Activated T-cell treated with anti-CD3 and anti-CD28 coated beads for 48 hours (primary cell): ENCODE measurements at places on chromosomes 5 and 9.
A peak's percentile ranks its signal among the peaks of the same experiment; 100 is the strongest.

DNA sequence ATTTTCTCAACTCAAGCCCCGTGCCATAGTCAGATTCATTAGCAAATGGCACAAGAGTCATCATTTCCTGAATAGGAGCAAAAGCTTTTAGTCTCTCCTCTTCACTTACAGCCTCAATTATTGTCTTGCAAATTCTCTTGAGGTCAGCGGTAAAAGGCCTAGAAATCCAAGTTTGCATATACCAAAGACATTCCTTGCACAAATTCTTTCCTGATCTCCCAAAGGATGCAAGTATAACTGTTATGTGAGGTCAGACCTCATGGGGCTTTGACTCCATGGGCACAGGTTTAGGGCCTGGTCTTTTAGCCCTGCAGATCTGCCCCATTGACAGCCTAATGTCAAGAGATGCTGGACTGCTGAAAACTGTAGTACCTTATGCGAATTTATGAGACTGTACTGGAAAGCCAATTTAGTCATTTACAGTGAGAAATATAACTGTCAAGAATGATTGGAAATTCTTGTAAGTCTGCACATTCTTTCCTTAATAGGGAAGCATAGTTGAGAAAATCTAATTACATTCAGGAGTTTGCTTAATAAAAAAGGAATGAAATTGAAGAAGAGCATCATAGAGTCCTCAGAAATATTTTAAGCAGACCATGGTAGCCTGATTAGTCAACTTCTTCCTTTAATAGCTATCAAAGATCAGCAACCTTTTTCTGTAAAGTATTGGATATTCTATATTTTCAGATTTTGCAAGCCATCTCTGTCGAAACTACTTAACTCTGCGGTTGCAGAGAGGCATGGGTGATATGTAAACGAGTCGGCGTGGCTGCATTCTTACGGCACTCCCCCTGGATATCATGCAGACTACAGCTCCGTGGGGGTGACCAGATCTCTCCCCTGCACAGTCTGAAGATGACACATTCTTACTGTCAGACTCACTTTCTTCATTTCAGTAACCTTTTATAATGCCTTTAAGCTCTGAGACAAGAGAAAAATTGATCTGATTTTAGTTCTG lies 45.2 kb downstream of the GCNT4 start:
- DNase-seq = no peak

- DNase-seq = no peak
Observed at GRCh38 chr5:175377816-175378215, 66.2 kb downstream of the DRD1 start.

GRCh38 chr5:95057615-95058014 lies 227.3 kb downstream of the MCTP1 start:
- no peak for DNase-seq

DNA sequence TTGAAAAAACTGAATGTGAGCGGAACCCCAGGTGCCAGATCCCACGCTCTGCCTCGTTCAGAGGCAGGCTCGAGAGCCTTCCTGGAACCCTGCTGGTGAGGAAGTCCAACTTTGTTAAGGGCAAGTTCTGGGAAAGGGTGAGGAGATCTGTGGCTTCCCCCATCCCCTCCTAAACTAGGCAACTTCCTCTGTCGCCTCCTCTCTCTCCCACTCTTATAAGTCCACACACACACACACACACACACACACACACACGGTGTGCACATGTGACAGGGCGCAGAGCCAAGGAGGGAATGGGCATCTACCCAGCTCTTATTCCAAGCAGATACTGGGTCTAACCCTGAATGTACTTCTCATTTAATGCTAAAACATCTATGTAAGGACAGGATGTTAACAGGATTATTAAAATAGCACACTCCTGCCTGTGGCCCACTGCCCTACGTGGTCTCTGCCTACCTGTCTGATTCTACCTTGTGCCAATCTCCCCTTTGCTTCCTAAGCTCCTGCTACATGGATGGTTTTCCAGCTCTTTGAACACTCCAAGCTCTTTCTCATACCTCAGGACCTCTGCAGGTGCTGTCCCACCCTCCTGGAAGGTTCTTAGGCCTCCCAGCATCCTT lies 72.4 kb upstream of the FBXW11 start:
- DNase-seq = no peak

GRCh38 chr5:34914671-34915138 lies 599 bp downstream of the RAD1 start:
- DNase-seq = peak; percentile 9

- no peak for DNase-seq
Observed at GRCh38 chr5:110612794-110613247, 113.7 kb downstream of the TMEM232 start.

GRCh38 chr5:80238778-80239679 lies 16.8 kb downstream of the SERINC5 start:
- DNase-seq = no peak

GRCh38 chr9:93826209-93826608 lies 128.9 kb downstream of the BARX1 start:
- DNase-seq = peak; percentile 51

DNA sequence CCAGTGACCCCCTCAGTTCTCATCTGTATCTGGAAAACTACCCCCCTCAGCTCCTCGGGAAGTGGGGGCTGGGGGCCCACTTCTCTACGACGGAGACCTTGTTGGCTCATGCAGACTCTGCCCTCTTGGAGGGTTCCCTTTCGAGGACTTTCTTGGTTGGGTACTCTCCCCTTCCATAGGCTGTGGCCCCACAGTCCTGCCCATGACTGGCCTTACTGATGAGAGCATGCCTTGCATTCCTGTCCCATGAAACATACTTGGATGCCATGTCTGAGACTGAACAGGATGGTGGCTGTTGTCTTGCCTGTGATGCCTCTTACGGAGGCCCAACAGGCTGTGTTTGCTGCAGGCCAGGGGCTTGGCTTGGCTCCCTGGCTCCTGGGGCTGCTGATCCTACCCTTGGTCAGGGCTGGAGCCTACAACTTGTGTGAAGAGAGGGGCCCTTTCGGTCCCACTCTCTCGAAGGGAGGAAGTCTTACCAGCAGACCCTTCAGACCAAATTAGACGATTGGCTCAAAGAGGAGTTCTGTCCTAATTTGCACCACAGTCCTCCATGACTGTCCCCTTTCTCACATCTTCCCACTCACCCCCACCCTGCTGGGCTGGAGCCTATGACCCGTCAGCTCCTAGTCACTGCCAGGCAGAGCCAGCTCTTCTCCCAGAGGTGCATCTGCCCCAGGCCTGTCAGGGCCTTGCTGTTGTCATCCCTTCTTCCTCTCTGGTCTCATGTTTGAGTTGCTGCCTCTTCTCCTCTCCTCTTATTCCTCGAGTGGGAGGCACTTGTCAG lies 109.9 kb downstream of the CACNA1B start:
- DNase-seq = no peak

DNA sequence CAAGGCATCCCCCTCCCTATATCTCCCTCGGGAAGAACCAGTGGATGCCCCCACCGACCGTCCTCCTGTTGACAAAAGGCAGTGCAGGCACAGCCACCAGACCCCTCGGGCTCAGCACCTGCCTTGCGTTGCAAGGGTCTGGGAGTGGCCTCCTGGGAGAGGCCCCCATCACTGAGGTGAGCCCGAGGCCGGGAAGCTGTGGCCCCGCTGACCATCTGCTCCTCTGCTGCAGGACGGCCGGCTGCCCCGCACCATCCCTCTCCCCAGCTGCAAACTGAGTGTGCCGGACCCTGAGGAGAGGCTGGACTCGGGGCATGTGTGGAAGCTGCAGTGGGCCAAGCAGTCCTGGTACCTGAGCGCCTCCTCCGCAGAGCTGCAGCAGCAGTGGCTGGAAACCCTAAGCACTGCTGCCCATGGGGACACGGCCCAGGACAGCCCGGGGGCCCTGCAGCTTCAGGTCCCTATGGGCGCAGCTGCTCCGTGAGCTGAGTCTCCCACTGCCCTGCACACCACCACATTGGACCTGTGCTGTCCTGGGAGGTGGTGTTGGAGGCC lies 23.3 kb upstream of the SUSD3 start:
- DNase-seq = no peak

DNA sequence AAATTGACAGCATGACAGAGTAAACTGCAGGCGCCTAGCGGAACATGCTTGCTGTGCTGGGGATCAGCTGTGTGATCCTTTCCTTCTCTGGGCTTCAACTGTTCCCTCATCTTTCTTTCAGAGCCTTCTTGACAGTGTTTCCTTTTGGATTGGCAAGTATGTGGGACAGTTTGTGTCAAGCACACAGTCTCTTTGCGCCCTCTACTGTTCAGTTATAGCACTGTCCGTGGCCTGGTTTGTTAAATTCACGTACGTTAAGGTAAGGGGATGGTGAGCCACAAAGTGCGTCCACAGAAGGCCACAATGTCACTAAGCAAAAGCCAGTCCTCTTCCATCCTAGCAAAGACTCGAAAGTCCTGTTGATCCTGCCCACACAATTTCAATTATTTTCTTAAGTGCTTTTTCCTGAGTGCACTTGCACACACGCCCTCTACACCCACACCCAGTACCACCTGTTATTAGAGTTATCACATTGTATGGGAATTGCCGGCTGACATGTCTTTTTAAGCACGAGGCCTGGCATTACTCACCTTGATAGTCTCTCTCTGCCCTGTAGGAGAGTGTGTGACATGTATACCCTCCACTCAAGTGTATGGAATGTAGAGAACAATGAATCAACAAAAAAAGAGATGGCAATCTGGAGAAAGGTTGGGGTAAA lies 22.5 kb upstream of the PTPN3 start:
- DNase-seq = peak; percentile 8

GRCh38 chr5:168916852-168917251 lies 337.7 kb upstream of the PANK3 start:
- DNase-seq = no peak

GRCh38 chr9:115672477-115673316 lies 480.9 kb upstream of the PAPPA start:
- DNase-seq = no peak

- DNase-seq = no peak
Observed at GRCh38 chr9:123480096-123480495, 124.1 kb downstream of the CRB2 start.

GRCh38 chr9:13817754-13818278 lies 496.1 kb downstream of the NFIB start:
- no peak for DNase-seq

- peak; percentile 85 for DNase-seq
Observed at GRCh38 chr5:179820483-179821297, at the start of gene SQSTM1. SQSTM1 (plus strand) TSS chr5:179820905; CDS start chr5:179820937, 32 bp downstream.

- no peak for DNase-seq
Observed at GRCh38 chr5:98602534-98603112, 170.8 kb upstream of the RGMB start.

GRCh38 chr5:135019314-135019713 lies 14.7 kb downstream of the PITX1 start:
- DNase-seq = no peak

DNA sequence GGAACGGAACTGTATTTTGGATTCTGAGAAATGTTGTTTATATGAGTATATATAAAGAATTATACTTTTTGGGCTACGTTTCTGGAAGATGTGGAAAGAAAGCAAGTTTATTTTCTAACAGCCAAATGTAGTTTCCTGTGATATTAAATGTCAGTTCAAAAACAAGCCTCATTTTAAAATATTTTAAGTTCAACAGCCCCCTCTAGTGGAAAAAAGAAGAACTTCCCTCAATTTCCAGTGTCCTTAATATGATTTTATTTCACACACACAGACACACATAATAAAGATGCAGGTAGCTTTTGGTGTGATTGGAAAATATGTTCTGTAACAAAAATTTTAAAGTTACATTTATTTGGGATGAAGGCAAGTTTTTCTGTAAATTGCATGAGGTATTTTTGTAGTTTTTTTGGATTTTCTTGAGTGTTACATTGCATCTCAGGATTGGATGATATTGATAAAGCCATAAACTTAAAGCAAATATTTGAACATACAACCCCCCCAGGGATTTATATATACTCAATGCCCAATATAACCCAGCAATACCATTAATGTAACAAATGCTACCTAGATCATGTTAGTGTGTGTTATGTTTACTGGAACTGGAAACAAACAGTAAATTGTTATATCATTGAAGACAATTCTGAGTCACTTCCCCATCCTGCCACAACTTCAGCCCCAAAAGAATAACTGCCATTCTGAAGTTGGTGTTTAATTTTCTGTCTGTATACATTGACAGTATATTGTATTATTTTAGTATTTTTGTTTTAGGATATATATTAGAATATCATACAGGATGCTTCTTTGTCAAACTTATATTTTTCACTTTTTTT lies 54.0 kb downstream of the CCDC171 start:
- DNase-seq = no peak

DNA sequence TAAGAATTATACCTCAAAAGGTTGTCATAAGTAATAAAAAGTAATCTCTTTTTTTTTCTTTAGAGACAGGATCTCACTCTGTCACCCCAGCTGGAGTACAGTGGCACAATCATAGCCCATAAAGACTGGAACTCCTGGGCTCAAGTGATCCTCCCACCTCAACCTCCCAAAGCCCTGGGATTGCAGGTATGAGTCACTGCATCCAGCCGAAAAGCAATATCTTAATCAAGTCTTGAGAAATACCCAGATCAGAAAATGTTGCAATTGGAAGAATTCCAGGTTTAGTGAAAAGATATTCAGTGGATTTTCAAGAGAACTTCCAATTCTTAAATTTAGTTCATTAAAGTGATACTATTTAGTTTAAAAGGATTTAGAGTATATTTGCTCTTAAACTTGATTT lies 40.9 kb upstream of the IDNK start:
- no peak for DNase-seq

GRCh38 chr9:29830821-29831220 lies 2257.5 kb upstream of the C9orf72 start:
- no peak for DNase-seq

DNA sequence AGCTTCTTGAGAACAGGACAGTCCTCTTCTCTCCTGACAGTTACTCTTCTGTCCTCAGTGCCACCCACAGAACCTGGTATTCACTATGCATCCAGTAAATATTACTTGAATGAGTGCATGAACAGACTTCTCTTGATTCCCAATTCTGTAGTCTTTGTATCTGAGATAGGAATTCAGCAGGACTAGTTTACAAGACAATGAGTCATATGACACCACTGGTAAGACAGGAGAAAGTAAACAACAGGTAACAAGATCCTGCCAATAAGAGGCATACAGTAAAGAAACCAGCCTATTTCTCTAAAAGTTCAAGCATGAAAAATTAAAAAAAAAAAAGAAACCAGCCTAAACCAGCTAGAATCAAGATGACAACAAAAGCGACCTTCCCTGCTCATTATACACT lies 6.2 kb downstream of the ZNF883 start:
- DNase-seq = no peak

- no peak for DNase-seq
Observed at GRCh38 chr9:107888773-107889227, 399.2 kb upstream of the KLF4 start.

DNA sequence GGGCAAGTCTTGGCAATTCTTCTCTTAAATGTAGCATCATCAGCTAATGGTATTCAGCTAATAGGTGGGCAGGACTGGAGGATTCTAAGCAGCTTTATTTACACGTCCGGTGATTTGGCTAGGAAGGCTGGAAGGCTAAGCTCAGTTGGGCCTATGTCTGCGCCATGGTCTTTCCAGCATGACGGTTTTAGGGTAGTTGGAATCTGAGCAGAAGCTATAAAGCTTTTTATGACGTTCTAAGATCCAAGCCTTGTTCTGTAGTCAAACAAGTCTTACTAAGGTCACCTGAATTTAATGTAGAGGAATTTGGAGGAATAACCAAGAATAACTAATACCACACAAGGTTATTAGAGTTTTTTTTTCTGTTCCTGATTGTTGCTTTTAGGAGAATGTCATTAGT lies 66.2 kb downstream of the CDC42SE2 start:
- no peak for DNase-seq

- DNase-seq = no peak
Observed at GRCh38 chr9:69542058-69542457, 130.1 kb downstream of the APBA1 start.
